ENCODE measurements at places on chromosomes 12 and 14.

GRCh38 chr12:57451233-57451778, 3.8 kb upstream of the INHBE start:
- DNase-seq = no peak

- peak; percentile 87 for DNase-seq
Measured at GRCh38 chr12:51752234-51752889, 96.2 kb downstream of the FIGNL2 start.

- peak; percentile 51 for DNase-seq
Measured at GRCh38 chr12:19398376-19399363, 40.6 kb upstream of the AEBP2 start.

GRCh38 chr12:52993558-52993869, 12.7 kb upstream of the EIF4B start:
- DNase-seq = no peak

DNA sequence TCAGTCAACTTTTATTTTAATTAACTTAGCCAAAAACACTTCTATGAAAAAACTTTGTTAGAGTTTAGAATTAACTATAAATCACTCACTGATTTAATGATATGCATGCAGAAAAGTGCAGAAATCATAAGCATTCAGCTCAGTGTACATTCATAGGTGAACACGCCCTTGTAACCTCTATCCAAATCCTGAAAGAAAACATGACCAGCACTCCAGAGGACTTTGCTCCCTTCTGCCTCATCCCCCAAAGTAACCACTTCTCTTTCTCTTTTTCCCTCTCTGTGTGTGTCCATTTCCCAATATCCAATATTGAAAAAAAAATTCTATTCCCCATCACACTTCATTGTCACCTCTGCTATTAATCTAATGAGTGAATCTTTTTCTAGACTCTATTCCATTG, 197.1 kb upstream of the FAR2 start:
- DNase-seq = no peak

DNA sequence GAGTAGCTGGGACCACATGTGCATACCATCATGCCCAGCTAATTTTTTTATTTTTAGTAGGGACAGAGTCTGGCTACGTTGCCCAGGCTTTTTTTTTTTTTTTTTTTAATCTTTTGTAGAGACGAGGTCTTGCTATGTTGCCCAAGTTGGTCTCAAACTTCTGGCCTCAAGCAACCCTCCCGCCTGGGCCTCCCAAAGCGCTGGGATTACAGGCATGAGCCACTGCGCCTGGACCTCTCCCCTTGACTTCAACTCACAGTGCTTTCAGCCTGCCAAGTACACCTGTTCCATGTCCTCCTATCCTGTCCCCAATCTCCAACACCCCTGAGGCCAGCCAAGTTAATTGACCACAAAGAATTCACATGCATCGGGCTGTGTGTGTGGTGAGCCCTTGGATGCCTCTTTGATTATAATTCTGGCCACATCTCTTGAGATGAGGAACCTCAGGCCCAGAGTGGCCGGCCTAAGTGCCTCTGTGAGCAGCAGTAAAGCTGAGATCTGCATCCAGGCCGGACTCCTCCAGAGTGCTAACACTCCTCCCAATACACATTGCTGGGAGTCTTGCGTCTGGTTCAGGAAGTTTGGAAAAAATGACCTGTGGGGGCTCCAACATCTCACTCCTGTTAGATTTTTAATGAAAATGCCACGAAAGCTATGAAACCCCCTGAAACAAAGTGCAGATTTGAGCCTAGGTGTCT, 6.8 kb downstream of the RAB35 start:
- no peak for DNase-seq

- DNase-seq = peak; percentile 87
Measured at GRCh38 chr12:116861320-116861719, 19.9 kb downstream of the HRK start.

GRCh38 chr12:124753228-124753591, 110.5 kb downstream of the SCARB1 start:
- no peak for DNase-seq

DNA sequence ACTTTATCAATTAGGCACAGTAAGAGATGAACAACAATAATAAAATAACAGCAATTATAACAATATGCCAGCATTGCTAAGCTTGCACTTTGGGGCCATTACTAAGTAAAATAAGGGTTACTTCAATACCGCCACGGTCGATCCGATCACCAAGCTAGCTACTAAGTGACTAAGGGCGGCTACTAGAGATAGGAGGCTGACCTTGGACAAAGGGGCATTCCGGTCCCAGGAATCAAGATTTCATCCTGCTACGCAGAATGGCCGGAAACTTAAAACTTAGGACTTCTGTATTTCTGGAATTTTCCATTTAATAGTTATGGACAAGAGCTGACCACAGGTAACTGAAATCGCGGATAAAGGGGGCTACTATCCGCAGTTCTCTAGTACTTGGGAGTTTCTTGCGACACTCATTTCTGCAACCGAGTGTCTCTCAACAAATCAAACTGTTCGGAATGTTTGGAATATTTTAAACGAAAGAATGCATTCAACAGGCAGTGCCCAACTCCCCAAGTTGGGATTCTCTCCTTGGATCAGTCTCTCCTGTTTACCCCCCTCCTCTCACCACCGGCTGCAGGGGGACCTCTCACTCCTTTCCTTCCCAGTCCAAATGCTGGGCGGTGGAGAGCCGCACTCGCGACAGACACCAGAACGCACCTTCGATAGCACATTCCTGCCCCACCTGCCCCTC, 650 bp downstream of the HEBP1 start:
- DNase-seq = peak; percentile 38

- DNase-seq = peak; percentile 68
Measured at GRCh38 chr12:15634010-15634683, 155.0 kb downstream of the EPS8 start.

GRCh38 chr12:3531496-3531895, 40.5 kb downstream of the PRMT8 start:
- no peak for DNase-seq

DNA sequence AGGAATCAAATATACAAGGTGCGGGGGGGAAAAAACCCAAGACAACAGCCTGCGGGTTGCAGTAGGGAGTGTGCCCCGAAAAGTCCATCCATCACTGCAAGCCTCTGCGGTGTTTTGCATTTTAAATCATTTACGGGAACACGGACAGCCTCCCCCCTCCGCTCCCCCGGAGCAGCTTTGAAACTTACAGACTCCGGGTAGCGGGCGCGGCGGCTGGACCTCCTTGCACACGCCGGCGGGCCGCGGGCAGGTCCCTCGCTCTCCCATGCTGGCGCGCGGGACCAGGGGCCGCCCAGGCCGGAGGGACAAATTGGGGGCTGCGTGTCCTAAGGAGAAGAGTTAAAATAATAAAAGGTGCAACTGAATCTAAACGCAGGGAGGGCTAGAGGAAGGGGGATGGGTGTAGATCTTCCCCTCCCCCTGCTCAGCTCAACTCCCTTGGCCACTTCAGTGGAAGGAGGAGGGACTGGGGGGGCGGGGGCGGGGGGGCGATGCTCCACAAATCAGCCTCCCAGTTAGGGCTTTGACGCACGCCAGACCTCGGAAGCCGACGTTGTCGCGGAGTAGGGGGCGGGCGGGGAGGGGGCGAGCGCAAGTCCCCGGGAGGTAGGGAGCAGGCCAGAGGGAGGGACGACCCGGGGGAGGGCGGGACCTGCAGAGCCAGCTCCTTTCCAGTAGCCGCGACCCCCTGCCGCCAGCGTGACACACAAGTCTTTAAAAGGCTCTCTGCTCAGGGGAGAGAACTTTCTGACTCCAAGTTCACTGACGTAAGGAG, at the start of gene KCNJ8:
KCNJ8 (minus strand) TSS at position 349 of the 775 bp plus-strand sequence. CDS start 1,090 bp downstream, outside the sequence.
- peak; percentile 60 for DNase-seq

DNA sequence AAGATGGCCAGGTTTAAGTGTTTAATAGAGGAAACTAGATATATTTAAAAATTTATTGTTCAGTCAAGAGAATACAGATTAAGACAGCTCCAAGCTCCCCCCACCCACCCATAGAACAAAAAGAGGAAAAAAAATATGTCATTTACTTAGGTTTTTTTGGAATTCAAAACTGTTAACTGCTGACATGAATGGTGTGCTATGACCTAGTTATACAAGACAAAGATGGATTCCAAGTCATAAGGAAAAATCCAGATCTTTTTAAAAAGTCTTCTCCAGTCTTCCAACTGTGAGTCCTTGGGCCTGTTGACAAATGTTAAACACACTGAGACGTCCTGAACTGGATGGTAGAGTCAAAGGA, 1.3 kb upstream of the SETD1B start:
- DNase-seq = no peak

DNA sequence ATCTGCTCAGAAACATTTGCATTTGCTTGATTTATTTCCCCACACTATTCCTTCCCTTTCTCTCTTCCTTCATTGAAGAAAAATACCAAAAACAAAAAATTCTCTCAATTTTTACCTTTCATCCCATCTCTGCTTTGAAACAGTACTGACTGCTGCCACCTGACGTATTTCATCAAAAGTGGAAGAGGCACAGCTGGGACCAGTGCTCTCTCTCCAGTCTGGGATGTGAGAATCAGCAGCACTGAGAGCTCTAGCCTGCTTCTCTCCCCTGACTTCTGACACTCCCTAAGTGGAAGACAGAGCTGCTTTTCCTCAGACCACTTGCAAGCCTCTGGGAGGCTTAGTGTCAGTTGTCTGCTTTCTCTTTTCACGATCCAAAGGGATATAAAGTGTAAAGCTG, 36.9 kb downstream of the TTLL5 start:
- DNase-seq = no peak

DNA sequence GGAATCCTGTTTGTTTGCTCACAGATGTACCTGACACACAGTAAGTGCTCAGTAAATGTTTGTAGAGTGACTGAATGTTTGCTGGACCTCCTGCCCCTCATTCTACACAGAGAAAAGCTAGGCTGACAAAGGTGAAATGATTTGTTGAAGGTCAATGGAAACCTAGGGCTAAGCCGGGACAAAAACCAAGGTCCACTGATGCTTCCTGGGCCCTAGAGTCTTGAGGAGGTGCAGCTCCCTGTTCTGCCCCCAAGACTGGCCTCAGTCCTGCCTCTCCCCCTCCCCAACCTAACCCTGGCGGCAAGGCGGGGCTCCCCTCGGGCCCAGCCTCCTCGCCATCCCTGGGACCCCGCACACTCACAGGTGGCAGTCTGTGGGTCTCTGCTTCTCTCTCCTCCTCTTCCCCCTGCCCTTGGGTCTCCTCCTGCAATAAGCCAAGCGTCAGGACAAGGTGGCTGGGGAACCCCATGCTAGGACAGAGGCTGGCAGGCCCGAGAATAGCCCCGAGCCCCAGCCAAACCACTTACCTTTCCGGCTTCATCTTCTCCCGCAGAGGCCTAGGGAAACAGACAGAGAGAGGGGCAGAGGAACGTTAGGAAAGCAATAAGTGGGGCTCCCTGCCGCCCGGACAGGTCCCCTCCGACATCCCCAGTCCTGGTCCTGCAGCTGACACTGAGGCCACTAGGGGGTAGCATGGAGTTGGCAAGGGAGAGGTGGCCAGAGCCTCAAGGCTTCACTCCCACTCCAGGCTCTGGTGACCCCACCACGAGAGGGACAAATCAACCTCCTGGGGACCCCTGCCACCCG, 9.3 kb downstream of the PGF start:
- peak; percentile 59 for DNase-seq

- no peak for DNase-seq
Measured at GRCh38 chr14:72471346-72471745, 422.6 kb downstream of the DPF3 start.

GRCh38 chr14:85572845-85573244, 42.9 kb downstream of the FLRT2 start:
- DNase-seq = peak; percentile 84

DNA sequence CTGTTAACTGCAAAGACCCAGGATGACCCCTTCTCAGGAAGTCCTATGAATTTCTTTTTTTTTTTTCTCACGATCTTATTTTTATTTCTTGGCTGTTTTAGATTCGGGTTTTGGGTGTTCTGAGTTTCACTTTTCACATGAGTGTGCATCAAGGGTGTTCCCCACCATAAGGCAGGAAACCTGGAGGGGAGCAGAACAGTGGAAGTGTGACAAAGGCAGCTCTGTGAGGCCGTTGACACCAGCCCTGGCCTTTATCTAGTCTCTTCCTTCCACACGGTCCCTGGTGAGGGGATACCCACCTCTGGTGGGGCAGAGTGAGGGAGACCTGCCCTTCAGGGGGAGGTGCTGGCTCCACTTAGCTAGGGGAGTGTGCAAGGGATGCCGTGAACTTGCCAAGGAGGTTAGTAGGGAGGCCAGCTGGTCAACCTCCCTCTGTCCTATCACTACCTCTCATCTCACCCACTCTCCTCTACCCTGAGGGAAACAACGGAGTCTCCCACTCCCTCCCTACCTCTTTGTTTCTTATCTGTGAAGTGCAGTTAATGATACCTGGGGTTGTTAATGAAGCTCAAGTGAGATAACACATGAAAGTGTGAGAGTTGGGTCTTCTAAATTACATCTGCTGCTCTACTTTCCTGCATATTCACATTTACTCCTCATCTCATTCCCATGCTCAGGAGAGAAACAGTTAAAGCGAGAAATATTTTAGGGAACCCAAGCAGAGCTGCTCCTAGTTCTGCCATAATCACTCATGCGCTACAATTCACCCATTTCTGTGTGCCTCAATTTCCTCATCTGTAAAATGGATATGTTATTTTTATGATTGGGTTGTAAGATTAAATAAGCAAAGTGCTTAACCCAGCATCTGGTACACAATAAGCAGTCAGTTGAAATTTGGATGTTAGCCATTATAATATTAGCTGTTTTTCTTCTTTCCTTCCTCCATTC, 4.4 kb upstream of the GALNT6 start:
- DNase-seq = no peak

- DNase-seq = no peak
Measured at GRCh38 chr12:63766498-63766897, 13.2 kb upstream of the RXYLT1 start.

GRCh38 chr14:42855085-42855484, 1248.4 kb downstream of the LRFN5 start:
- peak; percentile 9 for DNase-seq

- no peak for DNase-seq
Measured at GRCh38 chr12:109552971-109553370, 20.3 kb downstream of the MMAB start.

DNA sequence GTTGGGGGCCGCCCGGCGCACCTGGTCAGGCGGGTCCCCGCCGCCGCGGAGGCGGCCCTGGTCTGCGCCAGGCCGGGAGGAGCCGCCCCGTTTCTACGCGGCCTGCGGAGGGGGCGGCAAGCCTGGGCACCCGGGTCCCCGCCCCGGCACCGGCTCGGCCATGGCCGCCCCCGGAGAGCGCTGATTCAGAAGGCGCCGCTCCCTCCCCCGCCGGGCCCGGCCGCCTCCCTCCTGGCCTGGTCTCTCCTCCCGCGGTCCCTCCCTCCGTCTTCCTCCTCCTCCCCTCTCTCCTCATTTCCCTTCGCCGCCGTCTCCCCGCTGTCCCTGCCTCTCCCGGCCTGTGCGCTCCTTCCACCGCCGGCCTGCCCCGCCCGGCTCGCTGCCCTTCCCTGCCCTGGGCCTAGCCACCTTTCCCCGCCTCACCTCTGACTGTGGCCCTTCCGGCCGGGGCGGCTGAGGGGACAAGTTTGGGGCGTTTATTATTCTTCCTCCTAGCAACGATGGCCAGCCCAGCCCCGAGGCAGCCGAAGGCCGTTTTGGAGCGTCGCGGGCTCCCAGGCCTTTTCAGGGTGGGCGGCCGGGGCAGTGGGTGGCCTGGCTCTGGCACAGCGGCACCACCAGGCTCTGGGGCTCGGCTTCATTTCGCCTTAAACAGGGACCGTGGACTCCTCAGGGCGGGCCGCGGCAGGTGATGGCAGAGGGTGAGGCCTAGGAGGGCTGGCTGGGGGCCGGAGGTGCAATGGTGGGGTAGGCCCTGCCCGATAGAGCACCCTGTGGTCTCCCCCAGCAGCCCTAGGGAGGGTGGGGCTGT, 768 bp downstream of the CEP170B start:
- DNase-seq = peak; percentile 65

All from fibroblast of upper back skin (primary cell).